ENCODE measurements at places on chromosomes 11 and 22.

- DNase-seq = no peak
Observed at GRCh38 chr11:69263736-69264052, 30.3 kb upstream of the MYEOV start.

GRCh38 chr11:1743585-1744136, 6.7 kb downstream of the IFITM10 start:
- no peak for DNase-seq

- DNase-seq = no peak
Observed at GRCh38 chr11:78081583-78081982, 1.9 kb upstream of the NDUFC2 start.

GRCh38 chr11:68976095-68976494, 4.7 kb downstream of the MRGPRD start:
- DNase-seq = no peak

- DNase-seq = peak; percentile 78
Observed at GRCh38 chr22:22787786-22788459, 99.7 kb upstream of the IGLL5 start.

GRCh38 chr11:101138245-101138930, 8.8 kb upstream of the PGR start:
- DNase-seq = no peak

GRCh38 chr11:34788642-34789041, 127.5 kb downstream of the APIP start:
- no peak for DNase-seq

GRCh38 chr11:69862797-69863543, 43.8 kb upstream of the FGF3 start:
- no peak for DNase-seq

- DNase-seq = no peak
Observed at GRCh38 chr22:30307041-30307574, 17.8 kb upstream of the CASTOR1 start.

GRCh38 chr22:45860201-45860600, 116.8 kb downstream of the WNT7B start:
- no peak for DNase-seq

DNA sequence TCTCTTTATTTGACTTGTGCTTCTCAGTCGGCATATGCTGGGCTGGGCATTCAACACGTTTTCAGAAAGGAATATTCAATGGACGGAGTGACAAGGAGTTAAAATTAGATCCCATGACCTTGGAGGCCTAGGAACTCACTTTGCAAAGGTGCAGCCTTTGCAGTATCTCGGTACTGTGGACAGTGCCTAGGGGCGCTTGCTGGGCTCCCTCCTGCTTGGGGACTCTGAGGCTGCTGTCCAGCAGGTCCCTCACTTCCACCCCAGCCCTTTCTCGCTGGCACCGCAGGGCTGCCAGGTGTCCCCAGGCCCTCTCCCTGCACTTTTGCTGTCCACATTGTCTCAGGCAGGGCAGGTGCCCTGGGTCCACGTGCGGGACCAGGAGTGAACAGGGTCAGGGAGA, 255.5 kb upstream of the B3GAT1 start:
- no peak for DNase-seq

GRCh38 chr11:133476570-133477250, 55.6 kb downstream of the OPCML start:
- no peak for DNase-seq

GRCh38 chr11:70128435-70128906, 50.4 kb downstream of the ANO1 start:
- DNase-seq = no peak

DNA sequence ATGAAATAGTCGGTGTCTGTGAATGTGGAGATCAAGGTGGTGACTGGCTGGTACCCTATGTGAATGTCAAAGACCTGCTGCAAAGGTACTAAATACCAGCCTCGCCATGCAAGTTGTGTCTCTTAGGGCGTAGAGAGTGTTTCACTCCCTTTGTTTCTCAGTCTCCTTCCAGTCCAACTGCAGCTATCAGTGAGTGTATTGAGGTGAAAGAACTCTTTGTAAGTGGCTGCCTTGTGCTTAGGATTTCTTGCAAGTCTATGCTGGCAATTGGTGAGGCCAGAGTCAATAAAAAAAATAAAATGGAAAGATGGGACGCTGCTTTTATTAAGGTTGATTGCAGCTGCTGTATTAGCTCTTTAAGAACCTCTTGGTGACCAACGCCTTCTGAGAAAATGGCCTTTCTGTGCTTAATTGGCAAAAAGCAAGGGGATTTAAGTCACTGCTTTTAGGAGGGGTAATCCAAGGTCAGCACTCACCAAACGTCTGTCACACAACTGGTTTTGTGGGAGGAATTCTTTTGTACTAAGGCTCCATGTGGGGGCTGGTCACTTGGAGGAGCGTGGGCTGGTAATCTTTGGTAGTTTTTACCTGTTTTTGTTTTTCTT, 95.1 kb downstream of the PARVA start:
- DNase-seq = no peak

DNA sequence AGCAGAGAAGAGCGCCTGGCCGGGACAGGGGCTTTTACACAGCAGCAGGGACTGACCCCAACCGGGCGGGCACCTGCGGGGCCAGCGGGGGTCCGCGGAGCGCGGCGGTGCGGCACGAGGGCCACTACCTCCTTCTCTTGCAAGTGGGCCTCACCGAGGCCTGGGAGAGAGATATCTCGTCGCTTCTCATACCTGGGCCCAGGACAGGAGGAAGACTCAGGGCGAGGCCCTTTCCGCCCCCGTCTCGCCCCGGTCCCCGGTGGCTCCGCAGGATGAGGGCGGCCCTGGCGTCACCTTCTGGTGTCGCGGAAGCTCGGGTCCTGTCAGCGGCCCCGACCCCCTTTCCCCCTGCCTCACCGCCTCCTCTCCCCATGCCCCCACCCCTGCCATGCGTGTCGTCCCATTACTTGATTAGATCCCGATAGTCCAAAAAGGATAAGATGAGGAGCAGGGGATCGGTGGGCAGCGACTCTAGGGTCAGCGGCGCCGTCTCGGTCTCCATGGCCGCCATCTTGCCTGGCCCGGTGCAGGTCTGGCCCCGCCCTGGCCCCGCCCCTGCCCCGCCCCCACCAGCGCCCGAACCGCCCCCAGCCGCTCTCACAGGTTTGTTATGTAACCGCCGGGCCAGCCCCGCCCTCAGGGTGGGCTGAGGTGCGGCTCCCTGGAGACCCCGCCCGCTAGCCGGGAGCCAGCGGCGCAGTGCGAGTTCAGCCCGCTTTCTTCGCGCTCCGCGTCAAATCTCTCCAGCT, at the start of gene FBXO3:
TSS of gene FBXO3 (minus strand) at position 534 of the 749 bp plus-strand sequence. CDS start at position 511, 23 bp downstream.
- peak; percentile 87 for DNase-seq

GRCh38 chr22:43385770-43386641, 25.8 kb upstream of the MPPED1 start:
- DNase-seq = peak; percentile 91

GRCh38 chr22:23106906-23107367, 34.9 kb downstream of the RSPH14 start:
- DNase-seq = no peak

DNA sequence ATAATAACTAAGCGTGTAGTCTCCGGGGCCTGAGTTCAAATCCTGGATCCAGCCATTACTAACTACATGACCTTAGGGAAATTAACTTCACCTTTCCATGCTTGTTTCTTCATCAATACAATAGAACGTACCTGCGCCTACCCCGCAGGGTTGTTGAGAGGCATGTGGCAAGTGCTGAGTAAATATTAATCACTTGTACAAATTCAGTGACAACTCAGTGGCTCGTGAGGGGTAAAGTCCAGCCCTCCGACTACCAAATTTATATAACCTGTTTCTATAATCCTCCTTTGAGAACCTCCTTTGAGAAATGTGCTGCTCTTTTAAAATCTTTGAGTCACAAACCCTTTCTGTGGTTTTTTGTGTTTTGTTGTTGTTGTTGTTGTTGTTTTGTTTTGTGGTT, 49.8 kb downstream of the FEZ1 start:
- no peak for DNase-seq

DNA sequence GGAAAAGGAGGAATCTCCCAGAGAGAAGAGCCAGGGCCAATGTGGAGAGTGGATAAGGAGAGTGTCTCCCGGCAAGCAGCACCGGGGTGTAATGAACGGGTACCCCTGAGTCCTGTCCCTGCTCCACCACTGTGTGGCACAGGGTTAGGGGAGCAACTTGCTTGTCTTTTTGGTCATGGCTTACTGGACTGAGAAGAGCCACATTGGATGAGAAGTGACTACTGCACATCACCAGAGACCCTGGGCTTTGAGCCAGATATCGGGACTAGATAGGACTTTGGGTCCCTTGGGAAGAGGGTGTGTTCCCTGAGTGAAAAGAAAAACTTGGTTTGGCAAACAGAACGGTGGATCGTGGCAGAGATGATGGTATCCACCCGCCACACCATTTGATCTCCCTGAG, 24.6 kb downstream of the SDHAF2 start:
- no peak for DNase-seq
